GM23338 (cell line): ENCODE measurements at places on chromosomes 1 and 21.

- H3K27ac ChIP-seq = no peak overlapping the region
- no peak overlapping the region for H3K4me3 ChIP-seq
- no peak for DNase-seq
- H3K27me3 ChIP-seq = no peaks in the 10 kb centered on the region
- H3K4me1 ChIP-seq = no peaks in the 10 kb centered on the region
Measured at GRCh38 chr21:38439426-38439825, 58.9 kb downstream of the ERG start.

DNA sequence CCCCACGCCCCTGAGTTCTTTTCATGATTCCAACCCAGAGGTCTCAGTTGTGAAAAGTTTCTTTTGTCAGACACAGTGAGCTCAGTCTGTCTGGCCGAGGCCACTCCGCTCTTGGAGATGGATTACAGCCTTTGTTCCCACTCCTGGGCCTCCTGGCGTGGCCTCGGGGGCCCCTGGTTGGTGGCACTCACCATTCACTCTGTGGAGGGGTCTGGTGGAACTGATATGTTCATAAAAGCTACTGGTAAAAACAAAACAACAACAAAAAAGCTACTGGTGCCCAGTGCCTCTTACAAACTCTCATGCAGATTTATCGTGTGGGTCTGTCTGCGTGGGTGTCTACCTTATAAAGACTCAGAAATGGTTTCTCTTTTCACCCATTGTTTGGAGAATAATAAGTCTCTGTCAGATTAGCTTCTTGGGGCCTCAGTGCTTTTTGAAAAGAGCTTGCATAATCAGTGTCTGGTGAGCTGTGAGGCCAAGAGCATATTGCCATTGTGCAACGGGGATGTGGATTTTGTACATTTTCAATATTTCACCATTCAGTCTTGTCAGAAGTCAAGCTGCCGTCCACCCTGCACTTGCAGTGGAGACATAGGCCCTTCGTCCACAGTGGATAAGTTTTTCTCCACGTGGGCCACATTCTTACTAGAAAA lies 86.7 kb downstream of the GALNT2 start:
- no peak for DNase-seq
- no peak overlapping the region for H3K4me3 ChIP-seq
- H3K36me3 ChIP-seq = no peaks in the 10 kb centered on the region
- H3K4me1 ChIP-seq = peaks cover 12% of the 10 kb centered on the region

GRCh38 chr1:107232426-107232825 lies 91.6 kb downstream of the NTNG1 start:
- H3K36me3 ChIP-seq = 0 out of 2 replicates have a peak, but pooled peaks cover 3% of the 10 kb centered on the region
- H3K4me1 ChIP-seq = peaks cover 28% of the 10 kb centered on the region
- H3K4me3 ChIP-seq = no peak overlapping the region
- no peaks in the 10 kb centered on the region for H3K27me3 ChIP-seq
- DNase-seq = no peak

DNA sequence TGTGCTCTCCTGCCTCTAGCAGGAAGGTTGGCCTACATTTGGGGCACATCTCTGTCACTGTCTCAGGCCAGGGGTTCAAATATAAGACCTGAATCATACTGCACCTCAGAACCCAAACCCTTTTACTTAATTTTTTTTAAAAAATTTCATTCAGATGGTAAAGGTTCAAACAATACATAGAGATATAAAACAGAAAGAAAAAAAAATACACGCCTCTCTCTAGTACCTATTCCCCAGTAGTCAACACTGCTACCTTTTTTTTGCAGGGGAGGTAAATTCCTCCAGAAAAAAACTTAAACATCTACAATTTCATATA lies 32.9 kb downstream of the MAPKAPK2 start:
- H3K27me3 ChIP-seq = no peaks in the 10 kb centered on the region
- no peak for DNase-seq
- H3K27ac ChIP-seq = no peak overlapping the region
- H3K4me1 ChIP-seq = no peaks in the 10 kb centered on the region
- no peaks in the 10 kb centered on the region for H3K36me3 ChIP-seq

GRCh38 chr21:28269173-28269572 lies 723.5 kb downstream of the LTN1 start:
- no peak overlapping the region for H3K4me3 ChIP-seq
- H3K36me3 ChIP-seq = no peaks in the 10 kb centered on the region
- no peak for DNase-seq
- no peaks in the 10 kb centered on the region for H3K4me1 ChIP-seq

- H3K27ac ChIP-seq = no peak overlapping the region
- H3K27me3 ChIP-seq = no peaks in the 10 kb centered on the region
- no peak overlapping the region for H3K4me3 ChIP-seq
- H3K36me3 ChIP-seq = no peaks in the 10 kb centered on the region
- no peaks in the 10 kb centered on the region for H3K4me1 ChIP-seq
Measured at GRCh38 chr21:29236201-29236600, 62.5 kb upstream of the BACH1 start.

GRCh38 chr1:74772945-74773344 lies 40.0 kb downstream of the TYW3 start:
- H3K27ac ChIP-seq = no peak overlapping the region
- H3K4me3 ChIP-seq = no peak overlapping the region
- no peaks in the 10 kb centered on the region for H3K36me3 ChIP-seq
- no peak for DNase-seq
- no peaks in the 10 kb centered on the region for H3K27me3 ChIP-seq

- peaks cover 4% of the 10 kb centered on the region for H3K4me1 ChIP-seq
- no peak overlapping the region for H3K4me3 ChIP-seq
- no peak for DNase-seq
- H3K27me3 ChIP-seq = no peaks in the 10 kb centered on the region
- peaks cover 11% of the 10 kb centered on the region for H3K36me3 ChIP-seq
Measured at GRCh38 chr21:42836767-42837301, 42.5 kb downstream of the WDR4 start.

GRCh38 chr1:23554127-23554480 lies 5.2 kb downstream of the ID3 start:
- peak overlapping the region; percentile 98 for H3K27ac ChIP-seq
- H3K4me1 ChIP-seq = peaks cover 28% of the 10 kb centered on the region
- H3K27me3 ChIP-seq = peaks cover 37% of the 10 kb centered on the region
- H3K36me3 ChIP-seq = peaks cover 4% of the 10 kb centered on the region; the same call in 1 of the 2 replicates
- DNase-seq = no peak

GRCh38 chr21:32962268-32962667 lies 63.5 kb upstream of the OLIG2 start:
- no peak for DNase-seq
- no peaks in the 10 kb centered on the region for H3K36me3 ChIP-seq
- no peak overlapping the region for H3K27ac ChIP-seq
- peaks cover 45% of the 10 kb centered on the region for H3K4me1 ChIP-seq

GRCh38 chr1:19101244-19101643 lies 108.8 kb downstream of the UBR4 start:
- DNase-seq = no peak
- H3K27ac ChIP-seq = no peak overlapping the region
- H3K4me1 ChIP-seq = no peaks in the 10 kb centered on the region
- no peak overlapping the region for H3K4me3 ChIP-seq
- peaks cover 82% of the 10 kb centered on the region for H3K36me3 ChIP-seq
